IPS DF 19.7 (cell line): ENCODE measurements at places on chromosomes 16 and 17.
A peak's percentile ranks its signal among the peaks of the same experiment; 100 is the strongest.

DNA sequence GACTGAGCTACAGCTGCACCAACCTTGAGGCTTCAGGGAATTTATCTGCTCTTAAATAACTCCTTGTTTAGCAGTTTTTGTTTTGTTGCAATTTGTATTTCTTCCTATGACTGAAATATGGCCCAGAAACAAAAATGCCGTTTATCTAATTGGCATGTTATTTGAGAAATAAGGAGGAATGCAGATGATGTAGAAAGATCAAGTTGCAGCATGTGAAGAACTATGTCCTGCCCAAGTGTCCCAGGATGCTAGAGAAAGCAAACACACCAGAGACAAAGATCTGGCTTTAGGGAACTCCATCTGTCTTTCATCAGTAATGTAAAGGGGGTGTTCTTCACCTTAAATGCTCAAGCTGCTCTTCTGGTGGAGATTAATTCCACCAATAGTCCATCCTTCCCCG is 29.7 kb downstream of the USP31 start:
- DNase-seq = no peak

GRCh38 chr17:58974354-58974753 is 132.3 kb downstream of the TRIM37 start:
- DNase-seq = no peak

- no peak for DNase-seq
These were observed 19.5 kb downstream of the CTU2 start for GRCh38 chr16:88725609-88726407.

DNA sequence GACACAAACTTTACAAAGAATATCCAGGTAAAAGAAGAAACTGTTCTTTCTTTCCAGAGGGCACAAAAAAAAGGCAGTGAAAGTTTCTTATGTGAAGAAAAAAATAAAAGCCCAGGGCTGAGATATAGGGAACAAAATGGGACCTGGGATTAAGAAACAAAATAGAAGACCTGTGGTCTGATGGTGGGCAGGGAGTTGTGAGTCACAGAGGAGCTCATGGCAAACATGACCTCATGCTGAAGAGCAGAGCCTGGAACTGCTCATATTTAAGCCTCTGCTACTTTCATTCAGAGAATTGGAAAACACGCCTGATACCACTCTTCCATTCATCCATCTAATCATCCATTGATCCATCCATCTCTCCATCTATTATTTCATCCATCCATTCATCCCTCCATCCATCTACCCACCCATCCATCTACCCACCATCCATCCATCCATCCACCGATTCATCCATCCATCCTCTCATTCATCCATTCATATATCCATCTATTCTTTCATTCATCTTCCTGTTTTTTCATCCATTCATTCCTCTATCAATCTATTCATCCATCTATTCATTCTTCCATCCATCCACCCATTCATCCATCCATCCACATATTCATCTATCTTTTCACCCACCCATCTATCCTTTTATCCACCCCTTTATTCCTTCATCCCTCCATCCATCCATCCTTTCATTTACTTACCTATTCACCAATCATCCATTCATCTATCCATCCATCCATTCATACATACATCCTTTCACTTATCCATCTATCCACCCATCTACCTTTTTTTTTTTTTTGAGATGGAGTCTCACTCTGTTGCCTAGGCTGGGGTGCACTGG is 30.0 kb downstream of the WFDC1 start:
- no peak for DNase-seq

DNA sequence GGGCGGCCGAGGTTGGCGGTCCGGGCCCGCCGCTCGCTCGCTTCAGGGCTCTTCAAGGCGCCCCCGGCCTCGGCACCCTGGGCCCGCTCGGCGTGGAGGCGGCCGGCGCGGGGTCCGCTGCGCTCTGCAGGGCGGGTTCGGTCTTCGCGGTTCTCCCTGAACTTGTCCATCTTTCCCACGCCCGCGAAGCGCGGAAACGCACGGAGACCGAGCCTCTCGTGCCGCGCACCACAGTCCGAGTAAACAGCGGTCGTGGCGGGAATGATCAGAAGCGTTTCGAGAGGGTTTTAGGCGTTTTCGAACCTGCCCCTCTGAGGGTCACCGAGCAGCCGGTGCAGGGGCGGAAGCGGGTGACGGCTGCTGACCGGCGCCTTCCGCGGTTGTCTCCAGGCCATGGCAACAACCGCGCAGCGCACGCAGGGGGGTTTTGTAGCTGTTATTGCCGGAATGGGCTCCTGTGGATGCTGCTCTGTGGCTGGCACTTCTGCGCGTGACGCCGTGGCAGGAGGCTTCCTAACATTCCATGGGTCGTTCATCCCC is 414 bp downstream of the NARF start:
- no peak for DNase-seq

DNA sequence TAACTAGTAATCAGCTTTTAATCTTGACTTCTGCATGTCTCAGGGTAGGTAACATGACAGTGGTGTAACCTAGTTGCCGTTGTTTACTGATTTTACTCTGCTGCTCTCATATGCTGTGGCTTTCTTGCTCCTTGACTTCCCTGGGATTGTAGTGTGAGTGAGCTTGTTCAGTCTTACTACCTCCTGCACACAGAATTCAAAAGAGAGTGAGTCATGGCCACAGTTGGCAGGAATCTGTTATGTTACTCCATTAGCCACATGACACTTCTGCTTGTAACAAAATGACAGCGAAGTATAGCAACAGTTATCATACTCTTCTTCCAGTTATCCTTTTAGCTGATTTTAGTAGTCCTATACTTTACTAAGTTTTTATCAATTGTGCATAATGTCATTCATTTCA is 18.8 kb downstream of the TNRC6A start:
- DNase-seq = no peak

GRCh38 chr16:11852092-11852809 is 909 bp upstream of the RSL1D1 start:
- no peak for DNase-seq

GRCh38 chr16:13136901-13137300 is 235.5 kb downstream of the SHISA9 start:
- DNase-seq = no peak

DNA sequence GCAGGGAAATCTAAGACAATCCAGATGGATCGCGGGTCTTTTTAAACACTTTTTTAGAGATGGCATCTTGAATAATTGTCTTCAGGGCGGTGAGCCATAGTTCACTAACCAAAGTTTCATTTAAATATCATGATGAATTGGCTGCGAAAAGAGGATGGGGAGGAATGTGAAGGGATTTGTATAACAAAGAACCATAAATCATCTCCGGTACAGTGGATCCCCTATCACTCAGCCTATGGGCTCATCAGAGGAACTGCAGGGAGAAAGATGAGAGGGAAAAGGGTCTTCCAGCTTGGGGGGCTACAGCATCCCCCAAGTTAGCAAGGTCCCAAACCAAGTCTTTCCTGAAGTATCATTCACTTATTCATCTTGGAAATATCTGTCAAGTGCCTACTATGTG is 16.7 kb upstream of the DDX52 start:
- no peak for DNase-seq

- DNase-seq = no peak
These were observed 4.2 kb upstream of the MAP3K14 start for GRCh38 chr17:45320931-45321461.

- no peak for DNase-seq
These were observed 21.4 kb downstream of the ADAM11 start for GRCh38 chr17:44780161-44780560.

DNA sequence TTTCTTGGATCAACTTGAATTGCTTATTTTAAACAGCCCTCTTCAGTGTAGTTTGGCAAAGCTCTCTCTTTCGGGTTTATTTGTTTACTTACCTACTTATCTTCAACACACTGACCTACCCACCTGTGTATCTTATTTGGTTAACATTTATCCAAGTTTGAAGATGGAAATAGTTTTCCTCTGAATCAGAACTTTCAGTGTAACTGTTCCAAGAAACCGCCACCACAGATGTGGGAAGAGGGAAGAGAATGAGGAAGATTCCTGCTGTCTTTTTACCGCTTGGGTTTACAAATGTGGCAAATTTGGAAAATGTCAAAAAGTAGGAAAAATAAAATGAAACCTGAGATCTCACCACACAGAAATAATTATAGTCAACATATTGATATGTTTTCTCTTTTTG is 115.8 kb downstream of the MSI2 start:
- no peak for DNase-seq

DNA sequence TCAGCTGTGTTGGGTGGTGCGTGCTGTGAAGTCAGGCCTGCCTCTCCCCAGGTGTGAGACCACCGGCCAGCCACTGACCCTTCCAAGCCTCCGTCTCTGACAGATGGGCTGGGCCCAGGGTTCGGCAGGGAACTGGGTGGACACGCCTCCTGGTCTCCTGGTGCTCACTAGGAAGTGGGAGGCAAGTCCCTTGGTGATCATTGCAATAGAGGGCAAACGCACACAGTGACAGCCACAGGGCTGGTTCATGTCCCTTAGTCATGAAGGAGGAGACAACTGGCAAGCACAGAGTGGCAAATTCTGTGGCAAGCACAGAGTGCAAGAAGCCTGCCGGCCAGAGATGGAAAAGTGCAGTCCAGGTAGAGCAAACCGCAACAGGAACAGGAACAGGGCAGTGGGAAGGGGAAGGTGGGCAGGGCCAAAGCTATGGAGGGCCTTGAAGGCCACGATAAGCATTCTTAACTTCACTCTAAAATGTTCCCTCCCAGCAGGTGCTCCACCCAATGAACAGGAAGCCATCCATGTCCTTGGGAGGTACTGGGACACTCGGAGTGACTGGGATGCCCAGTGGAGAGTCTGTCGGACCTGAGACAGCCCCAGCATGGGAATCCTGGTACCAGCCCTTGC is 21.9 kb downstream of the USP7 start:
- DNase-seq = no peak

DNA sequence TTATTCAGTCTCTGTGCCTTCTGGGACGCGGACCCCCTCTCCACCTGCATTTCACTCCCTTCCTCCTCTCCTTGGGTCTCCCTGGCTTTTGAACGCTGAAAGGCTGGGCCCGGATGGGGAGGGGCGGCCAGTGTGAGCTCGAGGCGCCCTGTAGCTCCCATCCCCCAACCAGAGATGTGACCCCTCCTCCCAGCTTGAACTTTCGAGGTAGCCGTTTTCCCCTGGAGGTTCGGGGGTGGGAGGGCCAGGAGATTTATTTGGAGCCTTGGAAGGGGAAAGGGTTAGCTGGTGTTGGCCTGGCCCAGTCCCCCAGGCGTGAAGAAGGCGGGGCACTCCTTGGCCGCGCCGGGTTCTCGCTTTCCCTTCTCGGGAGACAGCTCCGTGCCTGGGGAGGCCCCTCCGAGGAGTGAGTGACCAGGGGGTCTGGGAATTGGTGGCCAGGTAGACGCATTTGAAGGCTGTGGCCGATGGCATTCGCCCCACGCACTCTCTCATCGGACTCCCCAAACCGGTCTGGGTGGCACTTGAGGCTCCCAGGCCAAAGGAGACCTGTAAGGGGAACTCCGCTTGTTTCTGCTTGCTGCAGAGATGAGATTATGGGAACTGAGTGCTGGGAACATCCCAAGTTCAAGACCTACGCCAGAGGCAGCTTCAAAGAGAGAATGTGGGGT is 942 bp downstream of the LDAF1 start:
- no peak for DNase-seq

DNA sequence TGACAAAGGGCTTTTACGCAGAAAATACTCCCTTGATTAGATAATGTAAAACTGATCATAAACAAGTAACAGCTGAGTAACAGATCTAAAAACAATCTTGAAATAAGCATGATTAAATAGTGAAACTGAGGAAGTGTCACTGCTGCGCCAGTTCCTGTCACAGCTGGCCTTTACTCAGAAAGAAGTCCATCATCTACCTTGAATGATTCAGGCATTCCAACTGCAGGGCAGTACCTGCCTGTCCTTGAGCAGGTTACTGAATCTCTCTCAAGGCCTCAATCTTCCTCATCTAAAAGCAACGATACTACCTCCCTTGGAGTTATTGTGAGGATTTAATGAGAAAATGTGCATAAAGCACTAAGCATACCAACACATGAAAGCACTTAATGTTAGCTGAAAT is 12.7 kb downstream of the PHLPP2 start:
- DNase-seq = no peak

DNA sequence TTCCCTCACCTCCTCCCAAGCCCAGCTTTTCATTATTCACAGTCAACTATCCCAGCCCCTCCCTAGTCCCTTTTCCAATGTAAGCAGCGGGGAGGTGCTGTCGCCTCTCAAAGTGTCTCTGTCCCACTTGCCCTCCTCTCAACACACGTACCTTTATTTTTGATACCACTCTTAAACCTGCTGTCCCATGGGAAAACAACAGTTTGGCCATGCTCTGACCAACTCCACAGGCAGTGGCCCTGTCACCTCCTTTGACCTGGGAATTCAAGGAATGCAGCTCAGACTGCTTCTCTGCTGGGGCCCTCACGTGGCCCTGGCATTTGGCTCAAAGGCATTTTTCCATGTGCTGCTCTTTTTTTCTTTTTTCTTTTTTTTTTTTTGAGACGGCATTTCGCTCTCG is 4.2 kb downstream of the LYRM9 start:
- DNase-seq = peak; percentile 73

DNA sequence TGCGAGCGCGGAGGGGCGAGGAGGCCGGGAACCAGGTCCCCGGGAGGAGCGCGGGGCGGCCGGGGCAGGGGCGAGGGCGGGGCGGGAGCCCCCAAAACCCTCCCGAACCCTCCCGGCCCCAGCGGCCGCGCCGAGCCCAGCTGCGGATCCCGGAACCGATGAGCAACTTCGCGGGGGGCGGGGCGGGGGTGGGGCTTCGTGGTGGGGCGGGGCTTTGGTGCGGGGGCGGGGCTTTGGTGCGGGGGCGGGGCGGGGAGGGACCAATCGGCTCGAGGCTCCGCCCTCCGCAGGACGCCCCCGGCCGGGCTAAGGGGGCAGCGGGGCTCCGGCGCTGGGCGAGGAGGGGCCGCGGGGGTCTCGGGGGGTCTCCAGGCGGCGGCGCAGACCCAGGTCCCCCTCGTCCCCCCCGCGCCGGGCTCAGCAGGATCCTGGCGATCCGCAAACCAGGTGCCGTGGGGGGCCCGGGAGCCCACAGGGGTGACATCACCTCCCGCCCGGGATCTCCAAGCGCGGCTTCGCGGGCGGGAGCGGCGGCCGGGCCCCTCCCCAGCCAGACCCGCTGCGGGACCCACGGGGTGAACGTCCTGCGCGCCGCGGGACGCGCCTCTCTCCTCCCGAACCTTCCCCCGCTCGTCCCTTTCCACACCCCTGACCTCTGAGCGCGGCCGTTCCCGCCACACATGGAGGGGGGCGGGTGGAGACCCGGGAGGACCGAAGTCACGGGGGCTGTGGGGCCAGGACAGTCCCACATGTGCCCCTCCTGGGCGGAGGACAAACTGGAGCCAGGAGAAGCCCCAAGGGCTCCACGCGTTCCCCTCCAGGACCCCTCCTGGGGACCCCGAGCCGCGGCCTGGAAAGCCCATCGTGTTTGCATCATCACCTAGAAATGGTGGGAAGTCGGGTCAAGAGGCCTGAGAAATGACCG is at the start of gene ABR:
TSS of gene ABR (minus strand) at position 164 of the 925 bp plus-strand sequence. CDS start 254 bp downstream, outside the sequence.
- no peak for DNase-seq
